ENCODE measurements at places on chromosomes 3 and 15. TPM values are rescaled to one million over a fixed set of nuclear protein-coding genes. Genes with fewer than 3 reads are reported as not detected.

P3H2 gene
- total RNA-seq: 11.4 TPM

NRROS gene
- total RNA-seq: 6.4 TPM

GRCh38 chr3:17234382-17234781 lies 349.6 kb downstream of the PLCL2 start:
- no peak for DNase-seq

DNA sequence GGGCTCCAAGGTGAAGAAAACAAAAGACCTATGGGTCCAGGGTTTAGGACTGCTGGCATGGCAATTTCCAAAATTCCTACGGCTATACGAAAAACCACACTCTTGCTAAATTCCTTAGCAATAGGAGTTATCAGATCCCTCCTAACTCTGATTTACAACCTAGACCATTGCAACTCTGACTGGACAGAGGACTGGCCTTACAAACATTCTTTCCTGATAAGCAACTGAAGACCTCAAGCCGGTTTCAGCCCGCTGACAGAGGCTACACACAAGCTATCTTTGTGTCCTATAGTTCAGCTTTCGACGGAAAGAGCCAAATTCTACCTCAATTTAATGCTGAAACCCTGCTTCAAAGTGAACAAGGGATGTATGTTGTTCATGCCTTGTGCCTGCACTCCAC lies 38.3 kb upstream of the AGBL1 start:
- no peak for DNase-seq

DNA sequence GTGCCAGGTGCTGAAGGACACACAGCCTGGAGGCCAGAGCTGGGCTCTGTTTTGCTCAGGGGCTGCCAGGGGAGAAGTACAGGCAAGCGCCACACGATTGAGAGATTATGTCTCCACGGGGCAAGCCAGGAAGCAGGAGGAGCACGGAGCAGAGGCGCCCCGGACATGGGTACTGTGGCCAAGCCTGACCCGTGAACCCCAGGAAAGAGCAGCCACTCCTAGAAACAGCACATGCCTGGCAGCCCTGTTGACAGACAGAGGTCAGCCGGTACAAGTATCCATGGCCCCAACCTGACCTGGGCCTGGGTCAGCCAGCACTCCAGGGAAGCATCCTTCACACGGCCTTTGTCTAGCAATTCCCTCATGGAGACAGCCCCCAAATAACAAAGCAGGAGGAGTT lies 89.4 kb downstream of the ADAMTS17 start:
- DNase-seq: no peak

GRCh38 chr3:79383402-79384012 lies 384.3 kb downstream of the ROBO1 start:
- DNase-seq: no peak

NPRL2 gene
- total RNA-seq: 26.7 TPM

DUOXA2 gene
- 87.1 TPM for total RNA-seq

FEZF2 gene
- not detected for total RNA-seq

SAMMSON gene
- total RNA-seq: not detected

DNA sequence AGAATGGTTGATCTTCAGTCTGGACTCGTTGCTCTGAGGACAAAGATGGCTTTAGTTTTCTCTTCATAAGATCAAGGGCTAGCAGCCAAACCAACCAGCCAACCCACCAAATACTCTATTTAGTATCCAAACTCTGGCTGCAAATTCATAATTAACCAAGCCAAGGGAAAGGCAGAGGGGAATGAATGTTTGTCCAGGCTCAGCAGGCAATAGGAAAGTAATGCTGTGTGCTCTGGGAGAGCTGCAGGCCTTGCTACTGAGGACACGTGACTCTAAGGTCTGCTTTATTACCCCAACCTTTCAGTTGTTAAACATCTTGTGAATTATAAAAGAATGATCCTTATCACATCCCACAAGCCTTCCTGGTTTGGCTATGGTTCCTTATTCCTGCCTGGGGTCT lies 52.3 kb upstream of the GALNT15 start:
- DNase-seq: no peak

- DNase-seq: no peak
Measured at GRCh38 chr15:99717161-99718009, 15.9 kb downstream of the LYSMD4 start.

KNG1 gene
- total RNA-seq: 0.43 TPM

DNA sequence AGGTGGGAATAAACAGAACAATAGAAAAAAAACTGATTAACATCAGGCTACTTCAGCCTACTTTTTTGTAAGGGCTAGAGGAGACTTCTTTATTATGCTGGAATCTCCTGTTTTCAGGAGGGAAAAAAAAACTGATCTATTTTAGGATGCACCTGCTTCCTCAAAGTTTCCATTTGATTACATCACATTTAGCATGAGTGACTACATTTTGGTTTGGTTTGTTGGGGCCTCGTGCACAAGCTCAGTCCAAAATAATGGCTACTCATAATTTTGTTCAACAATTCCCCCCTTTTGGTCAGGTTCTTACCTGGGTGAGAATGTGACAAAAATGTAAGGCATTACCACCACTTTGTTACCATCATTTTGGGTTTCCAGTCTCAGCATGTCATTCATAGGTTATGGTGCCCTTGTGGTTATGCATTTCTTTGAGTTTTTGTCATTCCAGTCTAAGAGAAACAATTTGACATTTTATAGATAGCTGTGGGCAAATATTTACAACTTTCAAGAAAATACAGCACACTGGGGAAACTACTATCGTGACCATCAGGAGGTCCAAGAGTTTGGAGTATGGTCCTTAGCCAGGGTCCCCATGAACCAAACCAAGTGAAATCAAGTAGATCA lies 93.6 kb upstream of the ATP11B start:
- no peak for DNase-seq

GRCh38 chr3:31091748-31092147 lies 197.3 kb upstream of the GADL1 start:
- DNase-seq: no peak

GRCh38 chr15:31975830-31976229 lies 54.5 kb upstream of the CHRNA7 start:
- DNase-seq: no peak

GRCh38 chr3:168812234-168812633 lies 716.5 kb upstream of the GOLIM4 start:
- DNase-seq: no peak

GRCh38 chr15:56812961-56813360 lies 79.7 kb upstream of the ZNF280D start:
- DNase-seq: no peak

DNA sequence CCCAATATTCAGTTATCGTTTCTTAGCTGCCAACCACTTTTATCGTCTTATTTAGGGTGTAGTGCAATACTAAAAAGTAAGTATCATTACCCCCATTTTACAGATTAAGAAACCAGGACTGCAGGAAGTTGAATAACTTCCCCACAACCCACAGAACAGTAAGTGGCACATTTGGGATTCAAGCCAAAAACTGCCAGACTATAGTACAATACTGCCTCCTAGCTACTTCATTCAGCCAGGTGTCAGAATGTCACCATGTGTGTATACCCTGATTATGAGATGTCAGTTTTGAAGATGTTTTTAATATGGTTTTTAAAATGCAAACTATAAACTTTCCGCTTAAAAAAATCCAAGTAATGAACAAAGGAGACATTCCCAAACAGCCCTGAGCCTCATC lies 74.2 kb upstream of the PROK2 start:
- peak; percentile 34 for DNase-seq

- peak; percentile 74 for DNase-seq
Measured at GRCh38 chr3:182683453-182683852, 109.9 kb upstream of the ATP11B start.

DNA sequence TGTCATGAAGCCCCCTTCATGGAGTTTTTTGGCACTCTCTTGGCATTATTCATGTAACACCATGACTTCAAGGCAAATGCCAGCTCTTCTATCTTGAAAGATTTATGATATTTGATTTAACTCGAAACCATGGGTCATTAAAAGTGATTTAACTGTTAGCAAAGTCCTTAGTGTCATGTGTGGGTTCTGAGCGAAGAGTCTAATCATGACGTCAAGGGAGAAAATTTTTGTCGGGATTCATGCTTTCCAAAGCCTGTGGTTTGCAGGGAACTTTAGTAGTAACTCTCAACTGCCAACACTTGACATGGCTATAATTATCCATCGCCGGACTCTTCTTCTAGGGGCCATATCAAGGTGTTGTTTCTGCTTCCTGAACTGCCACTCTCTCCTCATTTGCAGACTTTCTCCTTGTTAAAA lies 11.5 kb downstream of the GXYLT2 start:
- no peak for DNase-seq

CYP1A2 gene
- total RNA-seq: 0.14 TPM

GRCh38 chr3:193225302-193226125 lies 15.5 kb upstream of the PLAAT1 start:
- DNase-seq: no peak

DNA sequence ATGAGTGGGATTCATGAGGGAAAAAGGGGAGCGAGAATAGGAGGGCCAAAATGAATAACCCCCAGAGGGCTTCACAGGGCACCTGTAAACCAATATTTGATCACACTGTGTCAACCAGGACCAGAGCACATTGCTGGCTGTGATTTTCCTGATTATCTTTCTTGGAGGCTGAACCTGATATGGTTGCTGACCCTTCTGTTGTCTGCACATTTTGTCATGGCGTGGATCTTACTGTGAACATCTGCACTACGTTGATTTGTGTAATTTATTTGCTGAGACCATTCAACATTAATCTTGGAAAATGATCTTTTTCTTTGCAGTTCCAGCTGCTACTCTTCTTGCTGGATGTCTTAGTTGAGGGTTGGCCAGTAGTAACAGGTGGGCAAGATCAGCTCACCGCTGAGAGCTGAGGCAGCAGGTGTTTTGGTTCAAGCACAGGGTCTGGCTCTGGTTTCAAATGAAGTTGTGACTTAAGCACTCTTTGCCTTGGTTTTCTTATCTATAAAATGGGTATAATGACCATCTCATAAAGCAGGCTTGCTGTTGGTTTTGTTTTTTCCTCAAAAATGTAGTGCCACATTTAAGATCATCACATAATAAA lies 61.2 kb downstream of the ARHGEF26 start:
- no peak for DNase-seq

DNA sequence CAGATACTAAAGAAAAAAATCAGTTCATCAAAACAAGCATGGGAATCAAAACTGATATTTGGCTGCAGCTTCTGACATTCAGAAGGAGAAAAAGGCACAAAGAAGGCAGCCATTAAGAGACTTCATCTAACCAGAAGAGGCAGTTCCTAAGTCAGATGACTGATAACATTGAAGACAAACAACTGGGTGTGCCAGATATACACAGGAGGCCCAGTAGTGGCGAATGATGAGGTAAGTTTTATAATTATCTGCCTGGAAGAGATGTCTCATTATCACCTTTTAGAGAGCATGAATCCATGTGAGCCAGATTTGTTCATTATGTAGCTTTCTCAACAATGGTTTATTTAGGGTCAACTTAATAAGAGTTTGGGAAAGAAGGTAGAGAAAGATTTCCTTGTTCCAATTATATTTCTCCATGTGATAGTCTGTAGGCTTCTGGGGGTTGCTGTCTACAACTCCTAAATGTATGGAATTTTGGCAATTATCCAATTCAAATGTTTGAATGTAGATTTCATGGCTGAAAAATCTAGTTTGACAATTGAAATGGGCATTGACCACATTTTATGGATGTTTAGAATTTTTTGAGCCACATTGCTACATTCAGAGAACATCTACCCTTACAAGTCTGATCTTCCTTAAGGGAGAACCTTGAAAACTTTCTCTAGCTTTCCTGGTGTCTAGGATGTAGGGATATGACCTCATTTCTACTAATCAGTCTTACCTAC lies 50.4 kb upstream of the RASGRF1 start:
- DNase-seq: no peak

- DNase-seq: no peak
Measured at GRCh38 chr3:127158614-127159229, 34.2 kb upstream of the PRR23E start.

DNA sequence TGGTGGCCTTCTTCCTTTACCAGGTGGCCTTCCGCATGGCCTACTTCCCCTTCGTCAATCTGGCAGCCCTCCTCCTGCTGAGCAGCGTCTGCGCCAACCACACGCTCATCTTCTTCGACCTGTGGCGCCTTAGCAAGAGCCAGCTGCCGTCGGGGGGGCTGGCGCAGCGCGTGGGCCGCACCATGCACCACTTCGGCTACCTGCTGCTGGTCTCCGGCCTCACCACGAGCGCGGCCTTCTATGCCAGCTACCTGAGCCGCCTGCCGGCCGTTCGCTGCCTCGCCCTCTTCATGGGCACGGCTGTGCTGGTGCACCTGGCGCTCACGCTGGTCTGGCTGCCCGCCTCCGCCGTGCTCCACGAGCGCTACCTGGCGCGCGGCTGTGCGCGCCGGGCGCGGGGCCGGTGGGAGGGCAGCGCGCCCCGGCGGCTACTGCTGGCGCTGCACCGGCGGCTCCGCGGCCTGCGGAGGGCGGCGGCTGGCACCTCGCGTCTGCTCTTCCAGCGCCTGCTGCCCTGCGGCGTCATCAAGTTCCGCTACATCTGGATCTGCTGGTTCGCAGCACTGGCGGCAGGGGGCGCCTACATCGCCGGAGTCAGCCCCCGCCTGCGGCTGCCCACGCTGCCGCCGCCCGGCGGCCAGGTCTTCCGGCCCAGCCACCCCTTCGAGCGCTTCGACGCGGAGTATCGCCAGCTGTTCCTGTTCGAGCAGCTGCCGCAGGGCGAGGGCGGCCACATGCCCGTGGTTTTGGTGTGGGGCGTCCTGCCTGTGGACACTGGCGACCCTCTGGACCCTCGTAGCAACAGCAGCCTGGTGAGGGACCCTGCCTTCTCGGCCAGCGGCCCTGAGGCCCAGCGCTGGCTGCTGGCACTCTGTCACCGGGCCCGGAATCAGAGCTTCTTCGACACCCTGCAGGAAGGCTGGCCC lies 9.9 kb downstream of the DISP2 start:
- peak; percentile 90 for DNase-seq

DNA sequence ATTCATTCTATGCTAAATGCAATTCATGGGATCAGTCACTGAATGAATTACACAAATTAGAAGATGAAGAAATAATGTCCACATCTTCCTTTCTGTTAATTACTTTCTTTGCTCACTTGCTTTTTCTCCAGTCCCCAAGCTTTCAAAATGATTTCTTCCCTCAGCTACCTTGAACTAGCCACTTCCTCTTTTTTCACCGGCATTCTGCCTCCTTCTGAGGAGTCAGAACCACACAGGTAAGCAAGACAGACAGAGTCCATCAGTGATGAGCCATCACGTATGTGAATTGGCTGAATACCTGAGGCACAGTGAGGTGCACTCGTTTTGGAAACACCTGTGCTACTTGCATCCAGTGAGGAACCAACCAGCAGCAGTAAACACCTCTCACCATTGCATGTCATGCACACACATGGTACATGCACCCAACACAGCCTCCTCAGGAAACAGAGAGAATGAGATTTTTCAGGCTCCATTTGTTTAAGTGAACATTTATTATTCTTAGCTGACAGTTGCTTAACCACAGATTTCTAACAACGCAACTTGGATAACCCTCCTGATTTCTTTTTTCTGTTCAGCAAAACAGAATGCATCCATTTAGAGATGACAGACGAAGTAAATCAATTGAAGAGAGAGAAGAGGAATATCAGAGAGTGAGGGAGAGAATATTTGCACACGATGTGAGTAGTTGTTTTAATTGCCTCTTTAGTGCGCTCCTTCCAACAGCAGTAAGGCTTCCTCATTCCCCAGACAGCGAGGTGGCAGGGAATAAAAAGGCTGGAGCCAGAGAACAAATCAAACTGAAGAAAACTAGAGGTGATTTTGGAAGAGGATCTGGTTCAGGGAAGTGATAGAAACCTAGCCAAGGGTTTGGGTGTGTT lies 69.3 kb downstream of the ARPP21 start:
- DNase-seq: no peak

- DNase-seq: no peak
Measured at GRCh38 chr3:33146791-33147445, 33.1 kb downstream of the CRTAP start.

ELL3 gene
- total RNA-seq: 8.5 TPM

GRCh38 chr3:13210221-13210975 lies 137.2 kb upstream of the IQSEC1 start:
- DNase-seq: no peak

Measured in mucosa of gallbladder (tissue), 1 donor.